ENCODE measurements at places on chromosomes 13 and 19. TPM values are rescaled to one million over a fixed set of nuclear protein-coding genes. Genes with fewer than 3 reads are reported as not detected.

GRCh38 chr19:39518975-39519374 is 4.0 kb downstream of the SELENOV start:
- H3K4me3 ChIP-seq: peak overlapping the region; percentile 55
- H3K4me1 ChIP-seq: peaks cover 3% of the 10 kb centered on the region
- H3K27ac ChIP-seq: no peak overlapping the region
- peaks cover 19% of the 10 kb centered on the region for H3K36me3 ChIP-seq

DNA sequence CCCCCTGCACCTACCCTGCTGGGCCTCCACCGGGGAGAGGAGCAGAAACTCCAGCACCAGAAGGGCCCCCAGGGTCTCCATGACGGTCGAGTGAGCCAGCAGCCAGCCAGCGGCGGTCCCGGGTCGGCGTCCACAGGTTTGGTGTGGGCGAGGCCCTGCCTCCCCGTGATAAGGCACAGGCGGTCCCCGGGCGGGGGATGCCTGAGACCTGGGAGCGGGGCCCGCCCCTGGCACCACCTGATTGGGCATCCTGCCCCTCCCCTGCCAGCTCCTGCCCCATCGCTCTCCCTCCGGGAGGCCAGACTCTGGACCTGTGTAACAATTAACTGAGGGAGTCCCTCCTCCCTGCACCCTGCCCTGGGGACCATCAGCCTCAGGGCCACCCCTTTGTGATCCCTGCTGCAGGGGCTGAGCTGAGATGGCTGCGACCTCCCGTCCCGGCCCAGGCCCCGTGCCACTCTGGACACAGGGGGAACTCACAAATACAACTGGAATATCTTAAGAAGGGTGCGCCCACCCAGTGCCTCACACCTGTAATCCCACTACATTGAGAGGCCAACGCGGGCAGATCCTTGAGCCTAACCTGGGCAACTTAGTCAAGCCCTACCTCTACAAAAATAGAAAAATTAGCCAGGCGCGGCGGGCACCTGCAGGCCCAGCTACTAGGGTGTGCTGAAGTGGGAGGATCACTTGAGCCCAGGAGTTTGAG is at the start of gene SMIM24:
Gene SMIM24 (minus strand): TSS at position 143 of the 709 bp plus-strand sequence. CDS start 62 bp downstream, at position 81.
- no peak for DNase-seq
- H3K27ac ChIP-seq: no peak within 1 kb of the TSS
- H3K4me1 ChIP-seq: no peaks in the 10 kb centered on the region

DNA sequence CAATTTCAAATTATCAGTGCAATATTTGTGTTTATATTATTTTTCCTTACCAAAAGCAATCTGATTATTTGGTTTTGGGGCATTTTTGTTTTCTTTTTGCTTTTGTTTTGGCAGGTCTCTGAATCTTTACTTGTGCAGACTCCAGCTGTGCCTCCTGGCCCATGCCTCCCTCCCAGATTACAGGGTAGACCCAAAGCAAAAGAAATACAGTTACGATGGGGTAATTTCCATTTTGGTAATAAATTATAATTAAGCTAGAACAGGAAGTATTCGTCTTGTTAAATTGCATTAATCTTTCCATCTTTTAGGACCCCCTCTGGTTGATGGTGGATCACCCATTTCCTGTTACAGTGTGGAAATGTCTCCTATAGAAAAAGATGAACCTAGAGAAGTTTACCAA is 29.2 kb upstream of the MLNR start:
- peaks cover 55% of the 10 kb centered on the region for H3K36me3 ChIP-seq
- H3K4me1 ChIP-seq: no peaks in the 10 kb centered on the region
- H3K27ac ChIP-seq: no peak overlapping the region
- no peak for DNase-seq

DNA sequence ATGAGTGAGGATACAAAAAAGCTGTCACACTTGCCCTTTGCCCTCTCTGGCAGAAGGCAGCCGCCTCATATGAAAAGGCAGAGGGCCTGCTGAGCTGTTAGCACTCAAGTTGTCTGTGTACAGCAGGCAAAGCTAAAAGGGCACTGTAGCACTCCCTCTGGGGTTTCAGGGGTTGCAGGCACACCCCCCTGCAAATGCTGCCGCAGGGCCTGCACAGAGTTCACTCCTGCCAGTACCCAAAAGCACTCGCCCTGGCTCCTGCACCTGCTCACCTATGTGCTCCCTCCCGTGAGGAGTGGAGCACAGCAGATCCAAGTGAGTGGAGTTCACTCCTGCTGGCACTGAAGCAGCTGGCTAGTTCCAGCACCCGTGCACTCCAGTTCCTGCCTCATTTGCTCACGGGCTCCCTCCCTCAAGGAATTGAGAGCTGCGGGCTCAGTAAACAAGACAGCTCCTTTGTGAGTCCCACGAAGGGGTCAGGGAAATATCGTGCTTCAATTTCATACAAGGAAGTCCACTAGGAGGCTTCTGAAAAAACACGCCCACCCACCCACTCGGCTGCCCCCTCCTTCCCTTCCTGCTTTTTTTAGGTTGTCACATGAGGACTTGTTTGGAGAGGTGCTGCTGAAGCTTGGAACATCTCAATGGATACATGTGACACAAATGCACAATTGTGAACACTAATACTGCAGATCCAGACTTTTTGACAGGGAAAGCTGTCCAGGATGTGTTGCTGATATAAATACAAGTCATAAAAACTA is 9.9 kb upstream of the RCBTB2 start:
- H3K4me3 ChIP-seq: peak overlapping the region; percentile 22
- no peaks in the 10 kb centered on the region for H3K27me3 ChIP-seq
- H3K36me3 ChIP-seq: no peaks in the 10 kb centered on the region
- DNase-seq: peak; percentile 52
- H3K27ac ChIP-seq: no peak overlapping the region

GRCh38 chr19:17755977-17756670 is 4.8 kb downstream of the FCHO1 start:
- peak; percentile 81 for DNase-seq
- H3K4me3 ChIP-seq: no peak overlapping the region
- H3K4me1 ChIP-seq: no peaks in the 10 kb centered on the region
- no peak overlapping the region for H3K27ac ChIP-seq
- no peaks in the 10 kb centered on the region for H3K27me3 ChIP-seq
- peaks cover 5% of the 10 kb centered on the region for H3K36me3 ChIP-seq

DNA sequence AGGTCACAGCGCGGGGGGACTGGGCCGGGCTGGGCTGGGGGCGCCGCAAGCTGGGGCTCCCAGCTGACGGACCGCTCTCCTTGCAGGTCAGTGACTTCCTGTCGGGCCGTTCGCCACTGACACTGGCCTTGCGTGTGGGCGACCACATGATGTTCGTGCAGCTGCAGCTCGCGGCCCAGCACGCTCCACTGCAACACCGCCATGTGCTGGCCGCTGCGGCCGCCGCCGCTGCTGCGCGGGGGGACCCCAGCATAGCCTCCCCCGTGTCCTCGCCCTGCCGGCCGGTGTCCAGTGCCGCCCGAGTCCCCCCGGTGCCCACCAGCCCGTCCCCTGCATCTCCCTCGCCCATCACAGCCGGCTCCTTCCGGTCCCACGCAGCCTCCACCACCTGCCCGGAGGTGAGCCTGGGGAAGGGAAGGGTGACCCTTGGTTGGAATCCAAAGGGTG is 5.7 kb downstream of the MIDN start:
- H3K4me3 ChIP-seq: no peak overlapping the region

Gene CACNG7
- 22.1 TPM for total RNA-seq

Gene ODAD3
- 2.2 TPM for total RNA-seq

Gene FXYD3
- 1.5 TPM for total RNA-seq

Data from H9 (cell line).